ENCODE measurements at places on chromosomes 7 and 10. TPM values are rescaled to one million over a fixed set of nuclear protein-coding genes. Genes with fewer than 3 reads are reported as not detected.

Gene TEX47
- not detected for total RNA-seq

Gene BLNK
- 51.7 TPM for total RNA-seq

Gene DOCK4
- 0.54 TPM for total RNA-seq

Gene SLC16A12
- total RNA-seq = not detected

Gene WAC
- 102 TPM for total RNA-seq

Gene CCDC3
- 2.9 TPM for total RNA-seq

Gene INA
- not detected for total RNA-seq

Gene TFPI2
- total RNA-seq = not detected

Gene MBL2
- not detected for total RNA-seq

DNA sequence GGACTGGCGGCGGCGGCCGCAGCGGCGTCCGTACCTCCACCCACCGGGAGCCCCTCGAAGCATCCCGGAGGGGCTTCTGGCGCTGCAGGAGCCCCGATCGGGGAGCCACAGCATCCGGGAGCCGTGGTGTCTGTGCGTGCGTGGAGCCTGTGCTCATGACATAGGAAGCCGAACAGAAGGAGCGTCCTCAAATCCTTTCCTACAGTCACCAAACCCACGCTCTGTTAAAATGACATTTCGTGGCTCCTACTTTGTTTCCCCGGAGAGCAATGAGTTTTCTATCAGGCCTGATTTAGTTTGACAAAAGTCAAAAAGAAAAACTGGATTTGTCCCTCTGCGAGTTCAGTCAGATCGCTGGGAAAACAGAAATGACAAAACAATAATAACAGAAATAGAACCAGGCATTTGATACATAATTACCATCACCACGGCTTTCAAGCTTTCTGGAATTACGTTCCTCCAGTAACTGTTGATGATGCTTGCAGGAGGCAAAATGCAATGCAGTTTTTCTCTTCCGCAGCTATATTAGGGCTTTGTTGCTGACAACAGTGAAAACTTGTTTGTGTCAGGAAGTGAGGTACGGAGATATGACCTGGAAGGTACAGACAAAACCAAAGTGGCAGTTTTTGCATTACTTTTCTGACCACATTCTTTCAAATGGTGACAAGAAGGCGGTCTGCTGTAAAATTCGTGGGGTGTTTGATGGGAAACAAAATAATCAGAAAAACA lies 219.3 kb upstream of the MKLN1 start:
- DNase-seq = peak; percentile 73

- no peak for DNase-seq
Observed at GRCh38 chr7:33422825-33423645, 293.7 kb downstream of the BBS9 start.

DNA sequence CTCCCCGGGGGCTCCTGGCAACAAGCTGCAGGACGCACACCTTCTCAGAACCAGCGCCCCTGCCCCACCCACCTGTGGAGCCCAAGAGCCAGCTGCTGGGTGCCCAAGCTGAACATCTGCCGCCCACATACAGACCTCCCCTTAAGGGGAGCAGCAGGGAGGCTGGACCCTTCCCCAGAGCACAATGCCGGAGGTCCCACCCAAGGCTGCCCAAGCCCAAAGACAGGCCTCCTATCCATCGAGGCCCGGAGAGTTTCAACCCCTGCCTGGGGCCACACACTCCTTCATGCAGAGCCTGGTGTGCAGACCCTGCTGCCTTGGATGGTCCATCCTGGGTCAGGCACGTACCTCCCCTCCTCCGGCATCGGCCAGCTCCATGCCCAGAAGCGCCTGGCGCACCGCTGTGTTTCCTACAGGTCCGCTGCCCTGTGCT lies 48.7 kb downstream of the VIPR2 start:
- no peak for DNase-seq

- no peak for DNase-seq
Observed at GRCh38 chr10:111246814-111247452, 170.1 kb downstream of the ADRA2A start.

DNA sequence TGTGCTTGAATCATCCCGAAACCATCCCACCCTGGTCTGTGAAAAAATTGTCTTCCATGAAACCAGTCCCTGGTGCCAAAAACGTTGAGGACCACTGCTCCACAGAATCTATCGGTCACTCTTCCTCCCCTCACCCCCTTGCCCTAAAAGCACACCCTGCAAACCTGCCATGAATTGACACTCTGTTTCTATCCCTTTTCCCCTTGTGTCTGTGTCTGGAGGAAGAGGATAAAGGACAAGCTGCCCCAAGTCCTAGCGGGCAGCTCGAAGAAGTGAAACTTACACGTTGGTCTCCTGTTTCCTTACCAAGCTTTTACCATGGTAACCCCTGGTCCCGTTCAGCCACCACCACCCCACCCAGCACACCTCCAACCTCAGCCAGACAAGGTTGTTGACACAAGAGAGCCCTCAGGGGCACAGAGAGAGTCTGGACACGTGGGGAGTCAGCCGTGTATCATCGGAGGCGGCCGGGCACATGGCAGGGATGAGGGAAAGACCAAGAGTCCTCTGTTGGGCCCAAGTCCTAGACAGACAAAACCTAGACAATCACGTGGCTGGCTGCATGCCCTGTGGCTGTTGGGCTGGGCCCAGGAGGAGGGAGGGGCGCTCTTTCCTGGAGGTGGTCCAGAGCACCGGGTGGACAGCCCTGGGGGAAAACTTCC lies 784 bp upstream of the SERPINE1 start:
- DNase-seq = no peak

DNA sequence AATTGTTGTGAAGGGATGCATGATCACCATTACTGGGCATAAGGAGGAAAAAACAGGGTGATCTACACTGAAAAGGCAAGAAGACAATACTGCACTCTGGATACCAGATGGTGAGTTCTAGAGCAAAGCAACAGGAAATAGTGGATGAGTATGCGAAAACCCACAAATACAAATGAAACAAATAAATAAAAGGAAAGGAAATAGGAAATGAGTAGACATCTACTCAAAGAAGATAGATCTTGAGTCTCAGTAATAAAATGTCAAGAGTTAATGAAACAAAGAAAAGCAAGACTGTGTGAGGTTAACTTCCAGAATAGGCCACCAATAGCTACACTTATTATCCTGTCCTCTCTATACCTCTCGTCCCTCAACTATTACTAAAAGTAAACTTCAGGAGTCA lies 11.7 kb downstream of the ORC5 start:
- DNase-seq = no peak

GRCh38 chr7:20267482-20267881 lies 50.3 kb upstream of the MACC1 start:
- DNase-seq = peak; percentile 63

DNA sequence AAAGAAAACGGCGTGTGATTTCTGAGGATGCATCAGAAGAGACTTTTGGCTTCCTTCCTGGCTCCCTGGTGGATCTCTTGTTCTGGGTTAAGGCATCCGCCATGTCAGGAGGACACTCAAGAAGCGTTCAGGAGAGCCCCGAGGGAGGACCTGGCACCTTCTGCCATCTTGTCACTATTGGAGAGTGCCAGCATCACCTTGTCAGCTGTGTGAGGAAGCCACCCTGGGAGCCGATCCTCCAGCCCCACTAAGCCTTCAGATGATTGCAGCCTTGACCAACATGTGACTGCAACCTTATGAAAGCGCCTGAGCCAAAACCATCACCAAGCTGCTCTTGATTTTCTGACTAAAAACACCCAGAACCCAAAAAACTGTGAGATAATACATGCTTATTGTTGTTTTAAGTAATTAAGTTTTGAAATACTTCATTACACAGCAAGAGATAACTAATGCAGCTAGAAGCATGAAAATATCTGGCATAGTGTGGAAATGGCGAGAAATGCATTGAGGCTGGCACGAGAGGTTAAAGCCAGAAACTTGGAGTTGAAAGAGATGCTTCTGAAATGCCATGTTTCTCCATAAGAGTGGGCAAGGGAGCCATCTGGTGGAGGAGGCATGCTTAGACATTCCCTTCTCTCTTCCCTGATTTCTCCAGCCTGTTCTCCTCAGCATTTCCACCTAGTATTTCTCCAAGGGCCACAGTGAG lies 5.4 kb upstream of the ZFYVE27 start:
- peak; percentile 65 for DNase-seq

GRCh38 chr10:16611037-16611436 lies 89.4 kb upstream of the C1QL3 start:
- DNase-seq = no peak

GRCh38 chr7:51982653-51983052 lies 666.0 kb upstream of the COBL start:
- DNase-seq = no peak

- DNase-seq = no peak
Observed at GRCh38 chr7:155184923-155185322, 112.8 kb upstream of the INSIG1 start.

- peak; percentile 60 for DNase-seq
Observed at GRCh38 chr10:65950075-65950474, 975.8 kb upstream of the LRRTM3 start.

- DNase-seq = no peak
Observed at GRCh38 chr10:88499569-88500470, 83.3 kb downstream of the RNLS start.

GRCh38 chr7:371119-371778 lies 81.3 kb downstream of the FOXL3 start:
- DNase-seq = peak; percentile 42

GRCh38 chr10:126375926-126376554 lies 12.2 kb downstream of the ADAM12 start:
- no peak for DNase-seq

DNA sequence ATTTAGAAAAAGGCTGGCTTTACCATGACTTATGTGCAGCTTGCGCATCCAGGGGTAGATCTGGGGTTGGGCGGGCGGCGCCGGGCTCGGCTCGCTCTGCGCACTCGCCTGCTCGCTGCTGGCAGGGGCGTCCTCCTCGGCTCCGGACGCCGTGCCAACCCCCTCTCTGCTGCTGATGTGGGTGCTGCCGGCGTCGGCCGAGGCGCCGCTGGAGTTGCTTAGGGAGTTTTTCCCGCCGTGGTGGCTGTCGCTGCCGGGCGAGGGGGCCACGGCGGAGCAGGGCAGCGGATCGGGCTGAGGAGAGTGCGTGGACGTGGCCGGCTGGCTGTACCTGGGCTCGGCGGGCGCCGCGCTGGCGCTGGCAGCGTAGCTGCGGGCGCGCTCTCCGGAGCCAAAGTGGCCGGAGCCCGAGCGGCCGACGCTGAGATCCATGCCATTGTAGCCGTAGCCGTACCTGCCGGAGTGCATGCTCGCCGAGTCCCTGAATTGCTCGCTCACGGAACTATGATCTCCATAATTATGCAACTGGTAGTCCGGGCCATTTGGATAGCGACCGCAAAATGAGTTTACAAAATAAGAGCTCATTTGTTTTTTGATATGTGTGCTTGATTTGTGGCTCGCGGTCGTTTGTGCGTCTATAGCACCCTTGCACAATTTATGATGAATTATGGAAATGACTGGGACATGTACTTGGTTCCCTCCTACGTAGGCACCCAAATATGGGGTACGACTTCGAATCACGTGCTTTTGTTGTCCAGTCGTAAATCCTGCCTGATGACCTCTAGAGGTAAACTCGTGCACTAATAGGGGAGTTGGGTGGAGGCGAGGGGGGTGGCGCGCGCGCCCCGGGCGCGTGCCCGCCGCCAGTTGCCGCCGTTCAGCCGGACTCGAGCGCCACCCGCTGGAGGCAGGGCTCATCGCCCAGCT lies at the start of gene HOXA5:
Gene HOXA5 (minus strand): TSS at position 659 of the 927 bp plus-strand sequence. CDS start 74 bp downstream, at position 585.
- no peak for DNase-seq

DNA sequence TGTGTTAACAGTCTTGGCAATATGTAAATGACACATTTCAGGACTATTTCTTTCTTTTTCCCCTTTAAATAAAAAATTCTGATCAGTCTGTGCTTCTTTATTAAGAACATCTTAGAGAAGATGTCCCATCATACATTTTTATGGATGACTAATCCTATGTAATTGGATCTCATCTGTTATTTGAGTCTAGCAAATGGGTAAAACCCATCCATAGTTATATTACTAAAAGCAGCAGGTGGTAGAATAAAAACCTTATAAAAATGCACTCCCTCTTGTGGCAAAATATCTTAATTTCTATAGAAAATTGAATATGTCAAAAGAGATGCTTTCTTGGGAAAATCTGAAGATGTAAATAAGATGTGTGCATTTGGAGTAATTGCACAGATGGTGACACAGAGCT lies 35.3 kb downstream of the TRRAP start:
- no peak for DNase-seq

GRCh38 chr10:36171556-36171952 lies 529.5 kb upstream of the FZD8 start:
- no peak for DNase-seq

GRCh38 chr10:124955243-124955642 lies 13.3 kb downstream of the ZRANB1 start:
- DNase-seq = no peak
